ENCODE measurements at places on chromosomes 13 and 19.
A peak's percentile ranks its signal among the peaks of the same experiment; 100 is the strongest.

- H3K27me3 ChIP-seq = no peaks in the 10 kb centered on the region
- H3K27ac ChIP-seq = no peak overlapping the region
- H3K36me3 ChIP-seq = no peaks in the 10 kb centered on the region
- no peaks in the 10 kb centered on the region for H3K4me1 ChIP-seq
These were observed 421.0 kb upstream of the KLF12 start for GRCh38 chr13:74555276-74555625.

DNA sequence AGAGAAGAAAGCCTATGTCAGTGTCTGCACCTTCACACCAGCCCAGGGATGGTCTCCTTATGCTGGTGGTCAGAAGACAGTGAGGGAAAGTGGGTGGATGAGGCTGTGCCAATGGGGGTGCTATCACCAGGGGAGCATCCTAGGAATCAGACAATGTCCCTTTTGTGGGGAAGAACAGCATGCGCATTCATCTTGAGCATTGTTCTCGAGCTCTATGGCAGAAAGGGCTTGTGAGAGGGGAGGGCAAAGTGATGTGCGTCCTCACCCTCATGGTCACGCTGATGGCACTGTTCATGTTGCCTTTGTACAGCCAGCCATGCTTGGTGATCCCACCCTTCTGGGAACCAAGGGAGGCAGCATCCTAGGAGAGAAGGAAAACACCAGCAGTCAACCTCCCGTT lies 56.1 kb downstream of the DOCK9 start:
- no peaks in the 10 kb centered on the region for H3K27me3 ChIP-seq
- no peak overlapping the region for H3K27ac ChIP-seq
- no peak overlapping the region for H3K4me3 ChIP-seq
- H3K36me3 ChIP-seq = no peaks in the 10 kb centered on the region

DNA sequence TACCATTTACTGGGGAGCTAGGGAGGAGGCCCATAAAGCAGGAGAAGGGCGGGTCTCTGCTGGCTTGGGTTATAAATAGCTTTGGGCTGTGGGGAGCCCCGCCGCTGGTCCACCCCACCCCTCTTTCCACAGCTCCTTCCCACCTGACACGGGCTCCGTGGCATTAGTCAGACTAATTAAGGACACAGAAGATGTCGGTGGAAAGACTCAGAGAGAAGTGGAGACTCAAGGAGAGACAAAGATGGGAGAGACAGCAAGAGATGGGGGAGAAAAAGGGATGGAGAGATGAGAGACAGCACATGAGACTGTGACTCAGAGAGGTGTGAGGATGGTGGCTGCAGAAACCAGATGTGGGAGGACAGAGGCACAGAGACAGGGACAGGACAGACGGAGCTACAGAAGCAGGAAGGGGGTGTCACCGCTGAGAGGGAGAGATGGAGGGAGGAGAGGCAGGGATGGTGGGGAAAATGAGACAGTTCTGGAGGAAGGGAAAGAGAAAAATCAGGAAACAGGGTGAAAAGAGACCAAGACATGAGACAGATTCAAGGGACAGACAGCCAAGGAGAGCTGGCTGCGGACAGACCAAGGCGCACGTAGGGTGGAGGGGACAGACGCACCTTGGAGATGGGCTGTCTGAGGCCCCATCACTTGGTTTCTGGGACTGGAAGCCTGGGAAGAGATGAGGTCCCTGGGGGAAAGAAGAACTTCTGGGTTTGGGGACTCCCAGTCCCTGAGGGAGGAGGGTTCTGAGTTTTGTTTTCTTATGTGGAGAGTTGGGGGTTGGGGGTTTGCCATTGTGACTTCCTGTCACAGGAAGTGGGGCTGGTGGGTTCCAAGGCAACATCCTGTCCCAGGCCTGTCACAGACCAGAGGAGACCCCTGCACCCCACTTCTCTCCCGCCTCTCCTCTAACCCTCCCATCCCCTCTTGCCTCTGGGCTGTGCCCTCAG lies 4.1 kb downstream of the ARHGEF1 start:
- 0 out of 2 replicates have a peak overlapping the region, but pooled peaks have one; percentile 18 for H3K4me3 ChIP-seq
- H3K4me1 ChIP-seq = peaks cover 8% of the 10 kb centered on the region
- no peaks in the 10 kb centered on the region for H3K27me3 ChIP-seq
- H3K27ac ChIP-seq = peak overlapping the region; percentile 37
- H3K36me3 ChIP-seq = peaks cover 17% of the 10 kb centered on the region

DNA sequence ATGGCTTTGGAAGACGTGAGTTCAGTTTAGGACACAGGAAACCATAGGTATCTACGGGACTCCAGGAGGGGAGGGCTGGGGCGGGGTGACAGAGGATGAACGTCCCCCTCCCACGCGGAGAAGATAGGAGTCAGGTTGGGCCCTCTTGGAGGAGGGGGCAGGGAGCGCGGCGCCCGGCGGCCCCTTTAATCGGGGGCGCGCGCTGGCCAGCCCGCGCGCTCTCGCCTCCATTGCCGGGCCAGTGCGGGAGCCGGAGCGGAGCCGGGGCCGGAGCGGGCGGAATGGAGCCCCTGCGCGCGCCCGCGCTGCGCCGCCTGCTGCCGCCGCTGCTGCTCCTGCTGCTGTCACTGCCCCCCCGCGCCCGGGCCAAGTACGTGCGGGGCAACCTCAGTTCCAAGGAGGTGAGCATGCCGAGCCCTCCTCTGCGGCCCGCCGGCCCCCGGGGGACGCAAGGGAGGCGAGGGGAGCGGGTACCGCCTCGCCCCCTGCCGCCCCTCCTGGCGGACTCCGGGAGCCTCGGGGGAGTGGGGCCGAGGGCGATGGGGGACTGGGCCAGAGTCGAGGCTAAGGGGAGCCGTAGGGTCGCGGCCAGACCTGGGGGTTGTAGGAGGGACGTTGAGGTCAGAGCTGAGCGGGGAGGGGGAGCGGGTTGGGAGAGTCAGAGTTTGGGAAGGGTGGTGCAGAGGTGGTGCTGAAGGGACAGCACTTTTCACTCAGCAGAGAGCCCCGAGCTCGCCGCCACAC lies at the start of gene TMEM145:
TMEM145 (plus strand) TSS at position 214 of the 744 bp plus-strand sequence; CDS start at position 282, 68 bp downstream.
- H3K27ac ChIP-seq = no peak within 1 kb of the TSS
- H3K4me3 ChIP-seq = peak within 1 kb of the TSS; percentile 88
- H3K36me3 ChIP-seq = no peaks in the 10 kb centered on the region
- DNase-seq = peak; percentile 73

- no peak overlapping the region for H3K4me3 ChIP-seq
- H3K27ac ChIP-seq = no peak overlapping the region
- peaks cover 30% of the 10 kb centered on the region for H3K36me3 ChIP-seq
- no peaks in the 10 kb centered on the region for H3K27me3 ChIP-seq
These were observed 15.0 kb downstream of the TMTC4 start for GRCh38 chr13:100659578-100659977.

DNA sequence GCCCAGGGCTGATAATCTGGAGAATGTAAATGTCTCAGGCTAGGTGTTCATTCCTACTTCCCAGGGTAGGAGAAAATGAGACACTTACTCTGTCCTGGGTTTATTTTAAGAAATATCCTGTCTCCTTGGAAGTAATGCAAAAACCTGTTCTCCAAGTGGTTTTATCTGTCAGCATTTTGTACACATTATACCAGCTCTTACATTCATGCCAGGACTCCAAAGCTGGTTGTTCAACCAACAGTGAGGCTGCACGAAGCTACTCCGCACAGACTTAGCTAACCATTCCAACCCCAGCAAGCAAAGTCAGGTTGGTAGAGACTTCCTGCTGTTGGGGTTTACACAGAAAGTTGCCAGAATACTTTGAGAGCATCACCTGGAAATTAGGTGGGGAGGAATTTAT lies 55.6 kb downstream of the SLC7A1 start:
- peaks cover 46% of the 10 kb centered on the region for H3K36me3 ChIP-seq
- peaks cover 10% of the 10 kb centered on the region for H3K4me1 ChIP-seq
- no peak overlapping the region for H3K27ac ChIP-seq
- no peak overlapping the region for H3K4me3 ChIP-seq
- no peaks in the 10 kb centered on the region for H3K27me3 ChIP-seq

GRCh38 chr19:11964858-11965645 lies at the start of gene ZNF763:
Gene ZNF763 (plus strand): TSS chr19:11965040. CDS start chr19:11965209, 169 bp downstream.
- H3K4me1 ChIP-seq = no peaks in the 10 kb centered on the region
- H3K27ac ChIP-seq = peak within 1 kb of the TSS; percentile 90

DNA sequence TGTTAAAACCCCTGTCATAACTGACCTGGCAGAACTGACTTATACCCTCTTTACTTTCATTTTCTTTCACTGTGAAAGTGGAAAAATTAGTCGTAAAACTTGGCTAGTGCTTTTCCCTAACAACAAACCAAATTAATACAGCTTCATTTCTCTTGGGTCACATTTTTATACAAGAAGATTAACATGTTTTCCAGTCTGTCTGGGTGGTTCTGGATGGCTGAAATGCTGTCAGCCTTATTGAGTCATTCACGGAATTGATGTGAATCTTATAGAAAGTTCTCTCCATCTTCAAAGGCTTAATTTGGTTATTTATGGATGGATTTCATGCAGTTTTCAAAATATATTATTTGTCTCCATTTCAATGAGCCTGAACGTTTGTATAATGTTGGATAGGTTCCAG lies 440.0 kb downstream of the KCTD12 start:
- DNase-seq = no peak
- H3K27me3 ChIP-seq = no peaks in the 10 kb centered on the region

- no peak overlapping the region for H3K27ac ChIP-seq
- DNase-seq = no peak
- H3K36me3 ChIP-seq = peaks cover 10% of the 10 kb centered on the region
- no peaks in the 10 kb centered on the region for H3K4me1 ChIP-seq
These were observed 10.2 kb downstream of the ANGPTL4 start for GRCh38 chr19:8373867-8374813.

- no peak overlapping the region for H3K27ac ChIP-seq
- H3K27me3 ChIP-seq = no peaks in the 10 kb centered on the region
- DNase-seq = no peak
- no peaks in the 10 kb centered on the region for H3K4me1 ChIP-seq
These were observed 849.4 kb upstream of the MIR17HG start for GRCh38 chr13:90498096-90498495.

DNA sequence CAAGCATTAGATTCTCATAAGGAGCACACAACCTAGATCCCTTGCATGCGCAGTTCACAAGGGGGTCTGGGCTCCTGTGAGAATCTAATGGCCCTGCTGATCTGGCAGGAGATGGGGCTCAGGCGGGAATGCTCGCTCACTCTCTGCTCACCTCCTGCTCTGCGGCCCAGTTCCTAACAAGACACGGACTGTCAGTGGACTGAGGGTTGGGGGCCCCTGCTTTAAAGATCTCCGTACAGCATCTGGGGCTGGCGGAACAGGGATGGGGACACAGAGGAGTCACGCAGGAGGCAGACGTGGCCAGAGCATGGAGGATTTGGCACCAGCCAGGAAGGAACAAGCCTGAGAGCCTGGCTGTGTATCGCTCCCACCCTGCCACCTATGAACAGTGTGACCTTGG lies 37.3 kb upstream of the ZNF536 start:
- no peaks in the 10 kb centered on the region for H3K27me3 ChIP-seq
- H3K4me1 ChIP-seq = no peaks in the 10 kb centered on the region
- no peak for DNase-seq
- no peak overlapping the region for H3K4me3 ChIP-seq
- H3K27ac ChIP-seq = no peak overlapping the region

DNA sequence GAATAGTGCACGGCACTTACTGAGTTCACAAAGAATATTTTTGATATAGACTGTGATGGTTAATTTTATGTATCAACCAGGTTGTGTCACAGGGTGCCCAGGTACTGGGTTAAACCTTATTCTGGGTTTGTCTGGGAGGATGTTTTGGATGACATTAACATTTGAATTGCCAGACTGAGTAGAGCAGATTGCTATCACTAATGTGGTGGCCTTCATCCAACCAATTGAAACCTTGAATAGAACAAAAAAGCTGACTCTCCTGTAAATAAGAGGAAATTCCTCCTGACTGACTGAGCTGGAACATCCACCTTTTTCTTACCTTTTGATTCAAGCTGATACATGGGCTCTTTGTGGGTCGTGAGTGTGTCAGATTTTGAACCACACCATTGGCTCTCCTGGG lies 1424.4 kb upstream of the MIR17HG start:
- no peaks in the 10 kb centered on the region for H3K4me1 ChIP-seq
- no peak overlapping the region for H3K4me3 ChIP-seq
- DNase-seq = no peak
- no peaks in the 10 kb centered on the region for H3K36me3 ChIP-seq
- no peak overlapping the region for H3K27ac ChIP-seq

DNA sequence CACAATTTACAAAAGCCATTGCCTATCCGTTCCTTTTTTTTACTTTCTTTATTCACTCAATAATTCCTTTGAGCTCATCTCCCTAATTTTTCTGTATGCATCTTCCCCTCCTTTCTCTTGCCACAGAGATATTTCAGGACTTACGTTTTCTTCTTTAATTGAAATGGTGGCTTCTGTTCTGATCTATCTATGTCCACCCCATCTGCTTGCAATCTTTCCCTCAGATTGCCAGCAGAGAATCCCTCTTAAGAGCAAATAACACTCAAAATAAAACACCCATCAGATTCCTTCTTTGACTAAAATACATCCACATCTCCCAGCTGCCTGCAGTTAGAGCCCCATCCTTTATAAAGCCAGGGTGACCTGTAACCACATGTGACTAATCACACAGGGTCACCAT lies 478.6 kb downstream of the EFNB2 start:
- DNase-seq = no peak
- H3K27ac ChIP-seq = no peak overlapping the region
- H3K4me3 ChIP-seq = no peak overlapping the region
- no peaks in the 10 kb centered on the region for H3K27me3 ChIP-seq
- H3K4me1 ChIP-seq = no peaks in the 10 kb centered on the region
- no peaks in the 10 kb centered on the region for H3K36me3 ChIP-seq

DNA sequence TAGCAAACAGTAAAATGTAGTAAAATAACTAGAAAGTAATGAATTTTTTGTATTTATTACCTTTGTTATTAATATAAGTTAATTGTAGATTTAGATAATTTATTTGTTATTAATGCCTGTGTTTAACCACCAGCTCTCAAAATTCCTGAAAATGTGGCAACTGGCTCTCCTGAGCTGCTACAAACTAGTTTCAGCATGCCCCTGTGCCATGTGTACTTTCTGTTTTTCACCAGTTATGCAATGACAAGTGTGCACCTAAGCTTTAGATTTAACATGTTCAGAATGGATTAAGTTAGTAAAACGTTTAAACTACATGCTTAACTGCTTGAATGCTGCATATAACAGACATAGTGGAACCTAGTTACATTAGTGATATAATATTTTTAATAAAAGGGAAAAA lies 88.1 kb downstream of the POSTN start:
- H3K36me3 ChIP-seq = no peaks in the 10 kb centered on the region
- no peaks in the 10 kb centered on the region for H3K4me1 ChIP-seq
- DNase-seq = no peak
- H3K27me3 ChIP-seq = no peaks in the 10 kb centered on the region
- no peak overlapping the region for H3K4me3 ChIP-seq

DNA sequence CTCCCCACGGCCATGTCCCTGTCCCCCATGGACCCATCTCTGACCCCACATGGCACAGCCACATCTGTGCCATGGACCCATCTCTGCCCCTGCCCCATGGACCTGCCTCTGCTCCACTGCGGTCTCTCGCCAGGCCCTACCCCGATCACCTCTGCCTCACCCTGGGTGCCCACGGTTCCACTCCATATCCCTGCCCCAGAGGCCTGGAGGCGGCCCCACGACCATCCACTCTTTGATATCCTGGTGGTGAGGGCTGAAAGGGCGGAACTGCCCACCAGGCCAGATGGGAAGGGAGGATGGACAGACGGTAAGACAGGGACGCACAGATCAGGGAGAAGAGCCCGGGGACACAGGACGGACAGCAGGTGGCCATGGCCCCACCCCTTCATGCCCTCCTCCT lies 327 bp downstream of the PTGER1 start:
- H3K4me1 ChIP-seq = no peaks in the 10 kb centered on the region
- DNase-seq = no peak
- H3K27ac ChIP-seq = no peak overlapping the region
- H3K27me3 ChIP-seq = no peaks in the 10 kb centered on the region
- H3K36me3 ChIP-seq = peaks cover 6% of the 10 kb centered on the region
- H3K4me3 ChIP-seq = no peak overlapping the region

GRCh38 chr13:64234255-64234654 lies 2818.6 kb upstream of the PCDH20 start:
- no peaks in the 10 kb centered on the region for H3K4me1 ChIP-seq
- H3K27ac ChIP-seq = no peak overlapping the region
- H3K36me3 ChIP-seq = no peaks in the 10 kb centered on the region
